ENCODE measurements at places on chromosomes 4 and X.

GRCh38 chr4:119652998-119653397, 24.4 kb upstream of the PDE5A start:
- DNase-seq, result no peak

DNA sequence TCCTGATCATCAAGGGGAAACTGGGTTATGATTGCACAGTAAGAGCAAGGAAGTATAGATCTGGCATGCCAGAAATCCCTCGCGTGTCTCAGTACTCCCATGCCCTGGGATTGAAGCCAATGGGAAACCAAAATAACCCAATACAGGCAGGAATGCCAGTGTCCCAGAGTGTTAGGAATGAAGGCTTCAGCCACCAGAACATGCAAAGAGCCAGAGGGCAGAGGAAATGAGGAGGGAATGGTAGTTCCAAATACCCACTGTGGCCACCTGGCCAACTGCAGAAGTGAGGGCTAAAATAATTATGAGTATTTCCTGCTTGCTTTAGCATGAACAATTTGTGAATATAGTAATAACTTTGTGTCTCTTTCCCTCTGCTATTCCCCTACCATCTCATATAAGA, 12.2 kb downstream of the MTNR1A start:
- no peak for DNase-seq

GRCh38 chr4:139454111-139455045, at the start of gene RAB33B:
RAB33B (plus strand) TSS chr4:139454121; CDS start chr4:139454196, 75 bp downstream.
- no peak for DNase-seq

DNA sequence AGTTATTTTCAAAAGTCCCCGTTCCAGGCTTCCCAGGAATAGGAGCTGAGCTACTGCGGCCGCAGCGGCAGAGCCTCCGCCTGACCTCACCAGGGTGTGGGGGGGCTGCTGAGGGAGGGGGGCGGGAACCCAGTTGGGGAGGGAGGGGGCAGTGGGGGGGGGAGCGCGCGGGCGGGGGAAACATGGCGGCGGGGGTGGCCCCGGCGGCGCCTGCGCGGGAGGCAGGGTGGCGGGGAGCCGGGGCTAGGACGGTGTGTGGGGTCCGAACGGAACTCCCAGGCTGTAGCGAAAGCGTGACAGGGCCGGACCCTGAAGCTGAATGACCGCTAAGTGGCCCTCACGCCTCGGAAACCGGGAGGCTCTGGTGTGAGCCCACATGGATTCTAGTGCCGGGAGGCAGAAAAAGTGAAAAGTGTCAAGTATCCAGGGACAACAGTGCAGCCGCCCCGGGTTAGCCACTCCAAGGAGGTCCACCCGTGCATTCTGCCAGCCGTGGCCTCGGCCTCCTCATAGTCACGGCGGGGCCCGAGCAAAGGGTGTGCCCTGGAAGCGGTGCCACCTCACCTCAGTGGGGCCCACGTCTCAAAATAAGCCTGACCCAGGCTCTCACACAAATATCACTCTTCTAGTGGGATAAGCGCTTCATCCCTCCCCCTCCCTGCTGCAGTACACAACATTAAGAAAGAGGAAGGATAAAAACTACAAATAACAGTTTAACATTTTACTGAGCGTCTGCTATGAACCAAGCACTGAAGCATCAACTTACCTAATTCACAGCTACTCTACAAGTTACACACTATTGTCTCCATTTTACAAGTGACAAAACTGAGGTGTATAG, at the start of gene KLHL13:
Gene KLHL13 (minus strand): TSS at position 98 of the 838 bp plus-strand sequence. CDS start 88,337 bp downstream, outside the sequence.
- no peak for DNase-seq

DNA sequence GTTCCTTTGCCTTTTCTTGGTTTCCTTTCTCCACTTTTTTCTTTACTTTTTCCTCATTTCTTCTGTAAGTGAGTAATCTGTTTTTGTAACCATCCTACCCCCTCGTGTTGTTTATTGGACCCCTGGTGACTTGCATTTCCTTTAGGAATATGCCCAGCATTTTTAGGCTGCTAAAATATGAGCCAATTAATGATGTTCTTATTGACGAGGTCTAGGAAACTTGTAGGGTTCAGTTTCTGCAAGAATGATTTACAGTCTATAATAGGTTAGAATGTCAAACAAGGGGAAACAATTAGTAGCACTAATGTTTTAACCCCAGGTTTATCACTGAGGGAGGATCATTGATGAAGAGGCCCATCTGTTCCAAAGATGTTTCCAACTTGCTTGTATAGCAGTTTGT, 79.0 kb downstream of the CPE start:
- DNase-seq, result no peak

GRCh38 chr4:88398381-88398780, 19.7 kb downstream of the HERC6 start:
- DNase-seq, result no peak

DNA sequence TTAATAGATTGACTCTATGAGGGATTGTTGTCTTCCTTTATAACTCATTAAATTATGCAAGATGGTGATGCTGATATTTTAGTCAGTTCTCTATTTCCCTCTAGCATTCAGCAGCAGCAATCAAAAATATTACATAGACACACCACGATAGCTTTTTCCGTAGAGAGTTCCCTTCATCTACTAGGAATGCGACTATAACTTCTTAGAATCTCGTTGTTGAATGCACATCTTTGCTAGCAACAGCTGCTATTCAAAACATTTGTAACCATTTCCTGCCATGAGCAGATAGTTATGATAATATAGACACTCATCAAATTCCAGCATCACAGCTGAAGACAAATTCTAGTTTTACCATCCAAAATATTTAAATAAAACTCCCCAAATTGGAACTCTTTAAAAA, 147.4 kb upstream of the FGF13 start:
- no peak for DNase-seq

GRCh38 chr4:95124906-95125504, 367.2 kb downstream of the BMPR1B start:
- no peak for DNase-seq

GRCh38 chrX:40651620-40652223, 4.4 kb upstream of the CXorf38 start:
- DNase-seq, result peak; percentile 67

- no peak for DNase-seq
Observed at GRCh38 chr4:4849524-4850193, 9.8 kb upstream of the MSX1 start.

DNA sequence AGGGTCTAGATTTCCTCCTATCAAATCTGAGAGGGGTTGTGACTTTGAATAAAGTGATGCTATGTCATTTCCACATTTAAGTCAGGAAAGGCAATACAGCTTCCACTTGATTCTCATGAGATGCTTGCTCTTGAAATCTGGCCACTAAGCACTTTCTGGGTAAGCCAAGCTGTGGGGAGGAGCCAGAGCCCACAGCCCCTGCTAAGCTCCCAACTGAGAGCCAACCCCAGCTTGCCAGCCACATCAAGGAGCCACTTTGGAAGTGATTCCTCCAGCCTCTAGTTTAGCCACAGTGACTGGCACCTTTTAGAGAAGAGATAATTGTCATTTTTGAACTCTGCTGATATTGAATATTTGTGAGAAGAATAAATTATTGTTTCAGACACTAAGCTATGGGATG, 1441.5 kb upstream of the IGFBP7 start:
- DNase-seq, result no peak

DNA sequence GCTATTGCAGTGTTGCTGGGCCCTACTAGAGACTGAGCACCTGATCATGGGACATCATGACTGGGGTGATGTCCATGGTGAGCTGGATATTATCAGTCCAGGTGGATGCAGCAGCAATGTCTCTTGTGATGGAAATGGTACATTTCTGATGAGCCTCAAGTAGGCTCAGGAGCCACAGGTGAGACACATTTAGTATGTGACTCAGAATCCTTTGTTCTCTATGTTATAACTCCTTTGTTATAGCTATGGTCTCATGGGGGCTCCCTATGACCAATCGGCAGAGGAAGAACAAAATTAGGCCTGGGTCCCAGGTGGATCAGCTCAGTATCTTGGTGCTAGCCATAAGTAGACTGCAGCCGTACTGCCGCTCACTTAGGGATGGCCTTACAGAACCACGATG, 107.9 kb upstream of the FAT1 start:
- no peak for DNase-seq

DNA sequence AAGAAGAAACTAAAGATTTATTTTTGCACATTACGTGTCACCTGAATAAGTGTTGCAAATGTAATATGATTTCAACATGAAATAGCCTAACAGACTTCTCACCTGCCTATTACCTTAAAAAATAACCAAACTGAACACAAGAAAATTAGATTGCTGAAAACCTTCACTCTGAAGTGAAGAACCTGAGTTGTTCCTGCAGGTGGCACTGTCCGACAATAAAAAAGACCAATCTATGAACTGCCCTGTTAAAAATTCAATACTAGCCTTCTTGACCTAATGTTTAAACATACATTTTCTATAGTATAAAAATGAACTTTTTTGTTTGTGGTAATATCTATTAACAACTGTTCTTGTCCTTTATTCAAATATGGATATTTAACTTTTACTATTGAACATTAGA, 69.2 kb upstream of the PNPLA4 start:
- peak; percentile 10 for DNase-seq

DNA sequence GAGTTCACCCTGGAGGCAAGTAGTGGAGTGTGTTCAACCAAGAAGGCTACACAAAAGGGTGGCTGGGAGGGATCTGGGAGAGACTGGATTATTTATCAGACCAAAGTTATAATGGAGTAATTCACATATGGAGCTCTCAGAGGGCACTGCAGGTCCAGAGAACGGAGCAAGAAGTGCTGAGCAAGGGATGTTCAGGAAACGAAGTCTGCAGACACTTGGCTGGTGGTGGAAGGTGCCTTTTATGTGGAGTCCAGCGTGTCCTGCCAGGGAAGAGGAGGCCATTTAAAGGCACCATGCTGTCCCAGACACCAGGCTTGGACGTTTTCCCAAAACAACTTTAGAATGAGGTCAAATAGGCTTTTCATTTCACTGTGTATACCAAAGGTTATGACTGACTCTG, 130.1 kb downstream of the CEP135 start:
- DNase-seq, result no peak

DNA sequence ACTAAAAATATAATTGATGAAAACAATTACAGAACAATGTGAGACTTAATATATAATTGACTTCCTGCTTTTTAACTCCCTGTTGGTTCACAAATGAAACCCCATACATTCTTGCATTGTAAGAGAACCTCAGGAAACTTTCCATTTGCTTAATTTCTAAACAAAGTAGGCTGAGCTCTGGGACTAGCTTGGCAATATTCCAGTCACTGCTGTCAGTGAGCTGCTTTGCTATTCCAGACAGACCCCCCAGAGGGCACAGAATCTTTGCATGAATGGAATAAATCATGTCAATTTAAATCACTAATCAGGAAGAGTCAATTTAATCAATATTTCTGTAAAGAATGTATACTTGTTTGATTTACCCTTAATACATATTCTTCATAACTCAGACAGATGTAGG, 110.6 kb downstream of the NEXMIF start:
- DNase-seq, result no peak

GRCh38 chr4:2646396-2647149, 109.6 kb downstream of the TNIP2 start:
- no peak for DNase-seq

GRCh38 chrX:31166416-31166815, 94.6 kb upstream of the FTHL17 start:
- DNase-seq, result no peak

DNA sequence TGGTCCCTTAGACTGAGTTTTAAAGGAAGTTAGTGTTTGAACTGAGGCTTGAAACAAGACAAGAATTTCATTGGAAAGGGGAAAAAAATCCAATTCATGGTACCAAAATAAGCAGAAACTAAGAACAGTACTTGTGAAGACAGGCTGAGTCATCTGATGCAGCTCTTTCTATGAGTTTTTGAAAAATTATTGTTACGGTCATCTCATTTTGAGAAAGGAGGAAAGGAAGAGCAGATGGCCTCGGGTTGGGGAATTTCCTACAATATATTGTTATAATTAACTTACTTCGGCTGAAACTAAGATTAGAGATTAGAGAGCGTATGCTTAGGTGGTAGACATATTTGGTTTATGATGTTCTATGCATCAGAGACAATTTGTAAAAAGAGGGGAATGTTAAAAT, 2164.8 kb upstream of the AGA start:
- no peak for DNase-seq

DNA sequence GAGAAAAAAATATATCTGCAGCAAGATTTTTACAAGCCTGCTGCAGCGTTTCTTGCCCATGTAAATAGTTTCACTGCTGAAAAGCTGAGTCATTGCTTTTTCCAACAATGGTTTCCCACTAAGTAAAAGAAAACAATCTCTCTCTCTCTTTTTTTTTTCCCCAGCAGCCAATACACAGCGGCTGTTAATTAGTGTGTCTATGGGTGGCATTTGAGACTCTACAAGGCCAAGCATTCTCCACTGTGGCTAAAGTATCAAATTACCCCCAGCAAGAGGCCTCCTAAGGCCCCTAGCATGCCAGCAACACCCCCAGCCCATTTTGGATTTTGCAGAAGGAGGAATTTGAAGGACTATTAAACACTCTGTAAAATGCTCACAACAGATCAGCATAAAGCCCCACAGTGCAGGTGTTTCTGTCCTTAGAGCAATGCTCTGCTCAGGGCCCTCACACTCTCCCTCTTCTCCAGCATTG, 837.4 kb downstream of the TRIML1 start:
- DNase-seq, result no peak

DNA sequence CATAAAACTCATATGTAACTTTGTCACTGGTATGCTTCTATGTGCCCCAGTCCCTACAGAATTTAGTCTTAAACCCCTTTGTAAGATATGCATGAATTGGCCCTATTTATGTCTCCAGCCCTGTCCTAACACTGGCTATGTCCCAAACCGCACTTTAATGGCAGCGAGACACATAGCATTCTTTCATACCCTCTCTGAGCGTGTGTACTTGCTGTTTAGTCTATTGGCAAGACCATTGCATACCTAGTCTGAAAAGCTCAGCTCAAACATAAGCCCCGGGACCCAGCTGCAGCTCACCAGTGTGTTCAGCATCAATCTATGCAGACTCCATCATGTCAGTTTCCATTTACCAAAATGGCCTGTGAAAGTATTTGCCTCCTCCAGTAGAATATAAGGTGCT, 1018.4 kb upstream of the TENM3 start:
- DNase-seq, result no peak

DNA sequence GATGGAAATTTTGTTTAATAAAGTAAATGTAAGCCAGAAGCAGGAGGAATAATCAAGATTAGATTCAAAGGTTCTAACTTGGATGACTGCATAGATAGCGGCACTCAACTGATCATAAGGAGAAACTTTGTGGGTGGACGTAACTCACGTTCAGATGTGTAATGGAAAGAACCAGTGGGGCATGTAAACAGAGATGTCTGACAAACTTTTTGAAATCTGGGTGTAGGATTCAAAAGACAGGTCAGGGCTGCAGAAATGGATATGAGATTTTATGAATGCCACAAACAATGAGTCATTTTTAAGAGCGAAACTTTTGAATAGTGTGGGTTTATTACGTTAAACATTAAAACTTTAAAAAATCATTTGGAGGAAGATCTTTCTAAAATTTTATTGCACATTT, 375.6 kb downstream of the GBA3 start:
- no peak for DNase-seq

GRCh38 chrX:10062352-10062751, 94.4 kb upstream of the CLCN4 start:
- DNase-seq, result no peak

GRCh38 chrX:4547213-4547836, 833.9 kb upstream of the PRKX start:
- peak; percentile 15 for DNase-seq

- DNase-seq, result no peak
Observed at GRCh38 chrX:50002067-50002714, 79.8 kb downstream of the CLCN5 start.

All from T-cell (primary cell).